ENCODE measurements at places on chromosomes 2 and 18.

GRCh38 chr2:189175869-189176433, 3.6 kb downstream of the COL5A2 start:
- DNase-seq: no peak

DNA sequence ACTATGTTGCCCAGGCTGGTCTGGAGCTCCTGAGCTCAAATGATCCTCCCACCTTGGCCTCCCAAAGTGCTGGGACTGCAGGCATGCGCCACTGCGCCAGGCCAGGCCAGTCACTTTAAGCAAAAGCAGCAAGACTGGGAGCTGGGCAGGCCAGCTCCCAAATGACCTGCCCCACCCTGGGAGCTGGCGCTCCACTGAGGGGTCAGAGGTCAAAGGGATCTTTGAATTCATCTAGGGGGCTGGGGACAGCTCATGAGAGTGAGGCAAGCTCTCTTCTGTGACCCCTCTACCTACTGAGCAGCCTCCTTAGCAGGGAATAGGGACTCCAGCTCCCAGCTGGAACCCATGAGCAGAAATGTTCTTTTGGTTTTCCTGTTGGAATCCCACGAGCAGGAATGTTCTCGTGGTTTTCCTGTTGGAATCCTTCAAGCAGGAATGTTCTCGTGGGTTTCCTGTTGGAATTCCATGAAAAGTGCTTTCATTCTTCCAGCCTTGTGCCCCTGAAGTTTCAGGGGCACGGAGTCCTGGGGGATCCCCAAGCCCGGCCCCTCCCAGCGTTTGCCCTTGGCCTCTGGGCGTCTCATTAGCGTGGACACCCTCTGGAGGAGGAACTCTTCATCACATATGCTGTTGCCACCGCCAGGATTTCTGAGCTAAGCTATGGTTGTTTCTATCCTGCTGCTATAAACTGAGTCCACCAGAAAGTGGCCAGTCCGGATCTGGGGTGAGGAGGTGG, 162.0 kb upstream of the HAAO start:
- DNase-seq: no peak

GRCh38 chr2:149389506-149390167, 59.2 kb downstream of the LYPD6 start:
- no peak for DNase-seq

DNA sequence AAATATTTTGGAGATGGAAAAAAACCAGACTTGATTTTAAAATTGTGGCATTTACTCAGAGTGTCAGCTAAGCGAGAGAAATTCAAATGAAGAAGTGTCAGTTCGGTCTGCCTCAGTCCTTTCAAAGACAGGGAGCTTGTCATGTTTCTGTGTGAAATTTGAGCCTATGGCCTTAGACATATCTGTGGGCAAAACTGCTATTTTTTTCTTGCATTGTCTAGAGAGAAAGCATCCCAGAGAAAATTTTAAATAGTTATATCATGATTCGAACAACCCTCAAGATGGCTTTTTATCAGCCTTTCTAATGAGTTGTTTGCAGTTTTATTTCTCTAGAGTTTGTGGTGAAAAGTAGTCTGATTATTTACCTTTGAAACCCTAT, 50.2 kb upstream of the KCNE4 start:
- no peak for DNase-seq

DNA sequence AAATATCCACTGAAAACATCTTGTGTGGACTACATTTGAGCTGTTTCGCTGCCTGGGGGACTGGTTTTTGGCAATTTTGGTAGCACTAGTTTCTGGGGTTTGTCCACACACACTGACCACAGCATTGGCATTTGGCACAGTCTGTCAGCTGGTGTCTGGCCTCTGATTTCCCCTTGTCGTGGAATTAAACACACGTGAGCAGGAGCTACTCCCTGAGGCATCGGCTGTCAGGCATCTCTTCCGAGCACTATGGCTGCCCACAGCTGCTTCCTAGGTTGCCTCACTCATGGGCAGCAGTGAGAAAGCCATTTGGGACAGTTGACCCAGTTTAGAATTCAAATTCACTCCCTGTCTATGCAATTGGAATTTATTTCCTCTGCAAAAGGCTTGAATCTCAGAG, 46.8 kb upstream of the FZD5 start:
- DNase-seq: no peak

GRCh38 chr2:101823347-101823791, 125.9 kb downstream of the MAP4K4 start:
- peak; percentile 85 for DNase-seq

DNA sequence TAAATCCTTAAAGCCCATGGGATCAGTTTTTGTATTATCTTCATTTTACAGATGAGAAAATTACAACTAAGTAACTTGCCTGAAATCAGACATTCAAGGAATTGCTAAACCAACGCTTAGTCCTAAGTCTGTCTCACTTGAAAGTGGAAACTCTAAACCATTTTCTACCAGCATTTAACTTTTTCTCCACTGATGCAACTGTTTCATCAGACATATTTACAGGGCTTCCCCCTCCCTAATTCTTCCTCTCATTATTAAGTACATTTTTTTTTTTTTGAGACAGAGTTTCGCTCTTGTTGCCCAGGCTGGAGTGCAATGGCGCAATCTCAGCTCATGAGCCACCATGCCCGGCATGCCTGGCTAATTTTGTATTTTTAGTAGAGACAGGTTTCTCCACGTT, 88.6 kb downstream of the ACVR1C start:
- DNase-seq: no peak

GRCh38 chr2:29599946-29600345, 321.4 kb downstream of the ALK start:
- DNase-seq: no peak

- no peak for DNase-seq
Measured at GRCh38 chr18:37182340-37183135, 353.6 kb downstream of the KIAA1328 start.

DNA sequence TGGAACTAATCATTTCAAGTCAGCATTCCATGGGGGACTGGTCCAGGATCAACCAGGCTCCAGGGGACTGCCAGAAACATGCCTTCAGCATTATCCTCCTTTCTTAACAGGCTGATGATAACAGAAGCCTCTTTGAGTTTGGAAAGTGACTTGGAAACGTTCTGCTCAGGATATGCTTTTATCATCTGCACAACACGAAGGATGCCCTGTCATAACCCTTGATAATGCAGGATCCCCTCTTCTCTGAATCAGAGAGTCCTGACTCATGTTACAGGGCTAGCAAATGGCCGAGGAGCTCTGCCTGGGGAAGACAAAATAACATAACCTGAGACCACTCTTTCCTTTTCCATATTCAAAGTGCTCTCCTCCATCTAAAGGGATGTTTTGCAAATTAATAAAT, 6.7 kb downstream of the SCYGR3 start:
- DNase-seq: no peak

DNA sequence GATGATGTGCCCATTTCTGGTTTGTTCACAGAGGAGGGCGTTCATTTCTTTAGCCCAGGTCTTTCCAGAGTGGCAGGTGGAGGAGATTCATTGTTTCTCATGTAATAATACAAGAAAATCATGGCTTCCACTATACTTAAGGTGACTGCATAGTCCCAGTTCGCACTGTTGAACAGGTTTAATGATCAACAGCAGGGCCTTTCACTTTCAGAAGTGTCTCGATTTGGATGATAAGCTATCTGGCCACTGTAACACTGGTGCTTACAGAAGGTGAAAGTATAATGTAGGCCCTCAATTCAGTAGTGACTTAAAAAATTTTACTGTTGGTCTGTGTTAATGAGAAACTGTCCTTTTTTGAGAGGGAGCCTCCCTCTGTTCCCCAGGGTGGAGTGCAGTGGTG, 1.4 kb downstream of the RMC1 start:
- no peak for DNase-seq

DNA sequence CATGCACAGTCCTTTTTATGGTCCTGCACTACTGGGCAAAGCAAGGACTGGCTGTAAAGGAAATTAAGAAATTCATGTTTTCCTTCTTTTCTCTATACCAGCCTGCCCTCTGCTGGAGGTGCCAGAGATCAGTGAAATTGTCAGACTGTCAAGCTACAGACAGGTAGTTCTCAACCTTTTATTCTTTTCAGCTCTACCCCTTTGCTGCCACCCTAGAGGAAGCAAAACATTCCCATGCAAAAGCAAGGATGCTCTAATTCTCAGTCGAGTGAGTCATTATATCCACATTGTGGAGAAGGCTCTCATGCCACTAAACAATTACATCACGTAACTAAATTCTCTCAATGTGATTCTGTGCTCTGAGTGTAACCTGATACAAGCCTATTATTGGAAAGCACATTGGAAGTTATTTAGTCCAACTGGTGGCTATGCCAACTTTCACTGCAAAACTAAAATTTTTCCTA, 25.0 kb upstream of the RAPGEF4 start:
- DNase-seq: peak; percentile 50

DNA sequence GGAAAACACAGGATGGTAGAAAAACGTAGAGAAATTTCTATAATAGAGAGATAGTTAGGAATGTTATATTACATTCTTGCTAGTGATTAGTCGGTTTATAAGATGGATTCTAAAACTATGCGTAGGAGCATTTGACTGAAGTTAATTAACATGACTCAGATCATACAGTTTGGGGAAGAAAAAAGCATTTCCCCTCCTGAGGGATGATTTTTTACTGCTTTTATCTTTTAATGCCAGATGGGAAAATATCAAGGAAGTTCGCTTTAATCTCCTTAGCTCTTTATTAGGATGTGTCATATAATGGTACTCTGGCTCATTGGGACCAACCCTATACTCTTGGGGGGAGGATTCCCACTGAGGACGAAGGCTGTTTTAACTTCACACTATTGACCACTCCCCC, 502.1 kb downstream of the TGIF1 start:
- DNase-seq: no peak
